Stimulated activated CD8-positive, alpha-beta memory T cell treated with anti-CD3 and anti-CD28 coated beads, Interleukin-4, amount 100 ng/mL, for 4 hours (primary cell): ENCODE measurements at places on chromosomes 4 and X.

- no peak for DNase-seq
These were observed 72.9 kb downstream of the MED28 start for GRCh38 chr4:17687237-17687857.

GRCh38 chr4:140152751-140153418, 1.1 kb downstream of the MAML3 start:
- peak; percentile 4 for DNase-seq

GRCh38 chr4:121728066-121728465, 31.3 kb upstream of the ANXA5 start:
- no peak for DNase-seq

GRCh38 chrX:130155564-130155963, 10.1 kb downstream of the AIFM1 start:
- DNase-seq = no peak

DNA sequence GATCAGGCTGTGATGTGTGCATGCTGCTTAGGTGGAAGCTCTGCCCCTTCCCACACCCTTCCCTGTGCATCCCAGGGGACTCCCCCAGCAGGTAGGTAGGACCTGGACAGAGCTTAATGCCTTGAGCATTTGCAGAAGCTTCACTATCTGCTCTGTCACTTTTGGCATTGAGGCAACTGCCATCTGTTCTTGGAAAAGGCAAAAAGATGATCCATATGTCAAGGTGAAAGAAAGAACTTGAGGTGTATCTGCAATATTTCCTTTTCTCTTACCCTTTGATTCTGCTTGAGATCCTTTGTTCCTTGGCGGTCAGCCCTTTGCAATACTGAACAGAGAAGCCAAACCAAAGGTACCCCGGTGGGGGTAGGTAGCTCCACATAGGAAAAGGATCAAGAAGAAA, 37.1 kb upstream of the TBC1D9 start:
- no peak for DNase-seq

DNA sequence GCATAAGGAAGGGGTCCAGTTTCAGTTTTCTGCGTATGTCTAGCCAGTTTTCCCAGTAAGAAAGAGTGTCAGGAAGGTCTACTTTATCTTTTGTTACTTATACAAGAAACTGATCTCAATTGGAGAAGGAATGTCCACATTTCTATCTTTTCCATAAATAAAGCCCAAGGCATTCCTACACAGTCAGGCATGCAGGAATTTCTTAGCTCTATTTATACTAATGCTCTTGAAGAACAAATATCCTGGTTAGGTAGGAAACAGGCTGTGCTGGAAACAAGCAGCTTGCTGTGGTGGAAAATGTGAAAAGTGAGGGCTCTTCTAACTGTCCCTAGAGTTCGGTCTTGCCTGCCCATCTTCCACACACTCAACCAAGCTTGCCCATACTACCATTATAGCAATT, 37.9 kb upstream of the PITX2 start:
- DNase-seq = no peak

DNA sequence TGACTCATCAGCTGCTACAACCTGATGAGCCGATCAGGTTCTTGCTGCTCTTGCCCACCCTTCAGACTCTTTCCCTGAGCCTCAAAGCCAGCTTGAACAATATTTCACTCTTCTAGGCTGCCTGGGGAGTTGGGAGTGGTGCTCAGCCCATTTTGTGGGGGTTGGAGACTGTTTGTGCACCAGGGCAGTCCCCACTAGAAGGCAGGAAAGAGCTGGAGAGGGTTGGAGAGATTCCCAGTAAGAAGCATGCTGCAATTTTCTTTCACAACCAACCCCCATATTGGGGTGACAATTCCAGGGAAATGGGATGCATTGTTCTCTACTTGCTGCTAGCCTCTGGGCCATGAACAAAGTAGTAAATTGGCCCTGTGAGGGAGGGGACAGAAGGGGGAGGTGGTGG, 44.1 kb downstream of the SLC16A2 start:
- DNase-seq = no peak

- no peak for DNase-seq
These were observed 185.8 kb upstream of the GPC4 start for GRCh38 chrX:133601116-133601515.

- no peak for DNase-seq
These were observed 191.7 kb downstream of the TLL1 start for GRCh38 chr4:166064721-166065120.

DNA sequence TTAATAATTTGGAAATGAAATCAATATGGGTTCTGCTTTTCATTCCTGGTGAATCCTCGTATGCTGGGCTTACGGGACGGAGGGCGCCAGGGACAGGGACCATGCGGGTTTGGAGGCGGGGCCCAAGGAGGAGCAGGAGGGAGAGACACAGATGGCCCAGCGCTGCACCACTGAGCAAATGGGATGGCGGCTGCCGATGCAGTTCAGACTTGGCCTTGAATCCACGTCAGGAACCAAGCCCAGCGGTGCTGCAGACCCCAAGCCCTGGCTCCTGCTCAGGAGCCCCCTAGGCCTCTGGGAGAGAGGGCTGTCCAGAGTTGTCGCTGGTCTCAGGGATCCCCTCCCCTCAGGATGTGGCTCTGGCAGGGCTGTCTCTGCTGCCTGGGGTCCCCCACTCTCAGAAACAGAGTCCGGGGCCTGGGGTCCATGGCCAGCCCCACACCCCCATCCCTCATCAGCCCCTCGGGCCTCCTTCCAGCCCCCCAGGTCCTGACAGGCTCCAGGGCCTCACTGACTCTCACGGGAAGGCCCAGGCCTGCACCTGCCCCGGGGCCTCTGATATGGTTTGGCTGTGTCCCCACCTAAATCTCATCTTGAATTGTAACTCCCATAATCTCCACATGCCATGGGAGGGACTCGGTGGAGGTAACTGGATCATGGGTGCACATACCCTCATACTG, 75.2 kb downstream of the FAM53A start:
- no peak for DNase-seq

DNA sequence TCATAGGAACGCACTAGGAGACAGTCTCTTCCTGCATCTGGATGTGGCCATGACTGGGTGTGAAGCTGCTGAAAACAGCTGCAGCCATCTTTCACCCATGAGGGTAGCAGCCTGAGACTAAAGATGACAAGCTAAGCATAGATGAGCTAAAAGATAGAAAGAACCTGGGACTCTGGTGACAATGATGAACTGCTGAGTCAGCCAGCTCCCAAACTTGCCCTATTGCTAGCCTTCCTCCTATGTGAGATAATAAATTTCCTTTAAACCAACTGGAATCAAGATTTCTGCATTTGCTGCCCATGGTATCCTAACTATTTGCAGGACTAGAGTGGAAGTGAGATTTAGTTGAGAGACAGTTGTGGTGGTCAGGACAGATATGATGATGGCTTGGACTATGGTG, 21.0 kb upstream of the PI4K2B start:
- DNase-seq = no peak

DNA sequence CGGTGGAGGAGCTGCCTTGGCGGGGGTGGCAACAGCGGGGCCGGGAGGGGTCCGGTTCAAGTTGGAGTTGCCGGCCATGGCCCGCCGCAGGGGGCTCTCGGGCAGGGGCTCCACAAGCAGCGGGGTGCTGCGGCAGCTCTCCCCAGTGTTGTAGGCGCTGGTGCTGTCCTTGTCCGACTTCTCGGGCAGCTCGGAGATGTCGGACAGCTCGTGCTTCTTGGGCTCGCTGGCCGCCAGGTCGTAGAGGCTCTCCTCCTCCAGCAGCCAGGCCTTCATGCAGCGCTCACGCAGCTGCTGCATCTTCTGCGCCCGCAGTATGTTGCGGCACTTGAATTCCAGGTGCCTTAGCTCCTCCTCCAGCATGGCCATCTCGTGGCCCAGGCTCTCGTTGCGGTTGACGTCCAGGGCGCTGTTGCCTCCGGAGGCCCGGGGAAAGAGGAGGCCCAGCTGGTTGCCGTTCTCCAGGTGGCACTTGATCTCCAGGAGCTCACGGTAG, 9.7 kb downstream of the SSR4 start:
- no peak for DNase-seq

- DNase-seq = no peak
These were observed 34.2 kb downstream of the TSC22D3 start for GRCh38 chrX:107741404-107741790.

DNA sequence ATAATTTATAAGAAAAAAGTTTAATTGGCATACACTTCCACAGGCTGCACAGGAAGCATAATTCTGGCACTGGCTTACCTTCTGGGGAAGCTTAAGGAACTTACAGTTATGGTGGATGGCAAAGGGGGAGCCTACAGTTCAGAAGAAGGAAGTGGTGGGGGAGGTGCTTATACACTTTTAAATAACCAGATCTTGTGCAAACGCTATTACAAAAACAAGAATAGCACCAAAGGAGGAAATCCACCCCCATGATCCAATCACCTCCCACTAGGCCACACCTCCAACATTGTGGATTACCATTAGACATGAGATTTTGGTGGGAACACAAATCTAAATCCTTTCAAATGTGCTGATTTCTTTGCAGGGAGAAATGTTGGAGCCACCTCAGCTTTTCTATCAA, 287.7 kb downstream of the CPXCR1 start:
- DNase-seq = no peak

GRCh38 chrX:131816551-131817136, 206.5 kb upstream of the STK26 start:
- DNase-seq = no peak
